ENCODE measurements at places on chromosomes 4 and X.
A peak's percentile ranks its signal among the peaks of the same experiment; 100 is the strongest.

DNA sequence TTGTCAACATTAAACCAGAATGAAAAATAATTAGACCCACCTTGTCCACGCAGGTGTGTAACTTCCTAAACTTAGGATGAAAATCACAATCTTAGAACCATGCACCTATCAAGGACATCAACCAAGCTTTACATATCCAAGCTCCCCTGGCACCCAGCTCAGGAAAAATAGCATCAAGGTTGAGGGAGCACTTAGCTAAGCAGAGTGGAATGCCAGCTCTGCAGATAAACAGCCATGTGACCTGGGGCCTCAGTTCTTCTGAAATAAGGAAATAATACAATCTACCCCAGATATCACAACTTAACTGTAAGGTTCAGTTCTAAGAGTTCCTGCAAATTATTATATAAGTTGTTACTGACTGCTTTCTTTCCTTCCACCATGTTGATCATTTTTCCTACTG lies 64.7 kb downstream of the DHX15 start:
- no peak for DNase-seq

GRCh38 chrX:154840856-154841255 lies 6.4 kb upstream of the SMIM9 start:
- peak; percentile 60 for DNase-seq

GRCh38 chrX:47629419-47630200 lies at the start of gene CFP:
Gene CFP (minus strand): TSS chrX:47629930. CDS start chrX:47629844, 86 bp downstream.
- no peak for DNase-seq

- DNase-seq: no peak
These were observed 9.8 kb downstream of the CAPN6 start for GRCh38 chrX:111260451-111260850.

- DNase-seq: no peak
These were observed 110.2 kb upstream of the MYOZ2 start for GRCh38 chr4:119025420-119025819.

- DNase-seq: no peak
These were observed 529 bp downstream of the DHRSX start for GRCh38 chrX:2500091-2500802.

GRCh38 chrX:153793291-153793690 lies 884 bp downstream of the IDH3G start:
- no peak for DNase-seq

GRCh38 chr4:37762991-37763368 lies 63.5 kb upstream of the PGM2 start:
- peak; percentile 23 for DNase-seq

DNA sequence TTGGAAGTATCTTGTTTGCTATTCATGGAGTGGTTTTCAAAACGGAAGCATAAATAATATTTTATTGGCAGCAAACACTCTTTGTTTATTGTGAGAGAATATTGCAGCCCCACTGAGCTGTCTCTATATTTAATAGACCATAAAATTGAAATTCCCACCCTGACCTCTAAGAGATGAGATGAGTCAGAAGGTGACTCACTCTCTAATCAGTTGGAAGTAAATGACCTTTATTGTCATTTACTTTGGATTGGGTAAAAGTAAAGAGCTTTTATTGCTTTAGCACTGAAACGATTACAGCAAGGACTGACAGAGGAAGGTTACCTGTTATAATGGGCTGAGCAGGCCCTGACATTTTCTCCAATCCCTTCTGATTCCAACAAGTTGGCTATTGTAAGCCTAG lies 55.0 kb downstream of the SYTL5 start:
- peak; percentile 64 for DNase-seq

DNA sequence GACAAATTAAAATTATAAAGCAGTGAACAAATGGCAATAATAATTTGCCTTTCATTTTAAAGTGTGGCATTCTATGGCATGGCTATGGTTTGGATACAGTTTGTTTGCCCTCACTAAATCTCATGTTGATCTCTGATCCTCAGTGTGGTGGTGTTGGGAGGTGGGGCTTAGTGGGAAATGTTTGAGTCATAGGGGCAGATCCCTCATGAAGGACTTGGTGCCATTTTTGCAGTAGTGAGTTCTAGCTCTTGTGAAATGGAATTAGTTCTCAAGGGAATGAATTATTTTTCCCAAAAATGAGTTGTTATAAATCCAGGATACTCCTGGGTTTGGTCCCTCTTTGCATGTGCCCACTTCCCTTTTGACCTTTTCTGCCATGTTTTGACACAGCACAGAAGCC lies 181.4 kb downstream of the AMELX start:
- no peak for DNase-seq

- DNase-seq: no peak
These were observed 44.6 kb upstream of the MAGEC2 start for GRCh38 chrX:142249721-142250120.

GRCh38 chrX:48741834-48742233 lies 19.7 kb upstream of the GLOD5 start:
- DNase-seq: no peak

DNA sequence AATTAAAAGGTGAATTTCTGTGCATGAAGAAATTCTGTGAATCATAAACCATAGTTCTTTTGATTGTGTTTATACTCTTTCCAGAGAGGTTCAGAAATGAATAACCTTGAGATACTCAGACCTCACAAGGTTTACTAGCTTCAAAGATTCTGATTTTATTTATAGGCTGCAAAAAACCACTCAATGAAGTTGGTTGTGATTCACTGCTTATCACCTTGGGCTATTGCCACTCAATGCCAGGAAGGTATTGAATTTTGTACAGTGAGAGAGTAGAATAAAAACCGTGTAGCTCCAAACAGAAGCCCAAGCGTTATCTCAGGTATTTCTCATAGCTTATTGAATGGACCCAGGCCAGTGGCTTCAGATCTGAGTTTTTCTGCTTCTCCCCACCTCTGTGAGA lies 118.7 kb downstream of the FHIP1A start:
- DNase-seq: no peak

GRCh38 chr4:94826206-94826605 lies 68.5 kb downstream of the BMPR1B start:
- DNase-seq: peak; percentile 69

- peak; percentile 17 for DNase-seq
These were observed 101.2 kb downstream of the ZNF674 start for GRCh38 chrX:46444011-46444410.

GRCh38 chr4:182883351-182883750 lies 33.8 kb downstream of the DCTD start:
- no peak for DNase-seq

DNA sequence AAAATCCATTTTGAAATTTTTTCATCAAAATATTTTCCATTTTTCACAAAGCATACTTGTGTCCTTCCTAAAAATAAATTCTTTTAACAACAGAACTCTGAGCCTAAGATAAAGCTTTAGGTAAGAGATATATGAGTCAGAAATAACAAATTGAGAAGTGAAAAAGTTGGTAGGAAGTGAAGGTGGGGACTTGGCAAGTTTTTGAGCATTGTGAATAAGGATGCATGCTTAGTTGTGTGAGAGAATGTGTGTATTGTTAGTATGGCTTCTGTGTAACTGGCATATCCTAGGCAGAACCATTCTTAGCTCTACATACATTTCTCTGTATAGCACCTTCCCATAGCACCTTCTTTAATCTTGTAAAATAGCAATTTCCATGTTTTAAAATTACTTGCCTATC lies 6.8 kb downstream of the ASB5 start:
- DNase-seq: no peak

DNA sequence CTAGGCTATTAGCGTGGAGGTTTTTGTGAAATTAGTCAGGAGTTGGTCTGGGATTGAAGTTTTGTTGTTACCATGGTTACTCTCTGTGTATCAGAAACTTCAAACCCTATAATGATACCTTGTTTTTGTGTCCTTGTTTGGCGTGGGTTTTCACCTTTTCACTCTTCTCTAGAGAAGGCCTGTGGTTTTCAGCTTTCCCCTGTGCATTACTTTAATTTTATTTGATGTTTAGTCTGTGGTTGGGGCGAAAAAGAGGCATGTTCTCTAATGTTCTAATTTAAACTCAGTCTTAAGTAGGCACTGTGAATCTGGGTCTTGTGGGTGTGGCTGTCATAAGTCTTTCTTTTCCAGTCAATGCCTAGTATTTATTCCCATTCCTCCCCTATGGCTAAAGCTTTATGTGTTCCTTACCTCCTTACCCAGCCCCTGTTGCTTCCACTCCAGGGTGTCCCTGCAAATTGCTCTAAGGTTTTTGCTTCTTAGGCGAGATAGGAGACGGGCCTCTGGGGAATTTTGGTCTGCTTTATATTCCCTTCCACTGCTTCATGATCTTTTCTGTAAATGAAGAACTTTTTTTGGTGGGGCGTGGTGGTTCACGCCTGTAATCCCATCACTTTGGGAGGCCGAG lies 326.3 kb upstream of the ZCCHC13 start:
- DNase-seq: peak; percentile 10

DNA sequence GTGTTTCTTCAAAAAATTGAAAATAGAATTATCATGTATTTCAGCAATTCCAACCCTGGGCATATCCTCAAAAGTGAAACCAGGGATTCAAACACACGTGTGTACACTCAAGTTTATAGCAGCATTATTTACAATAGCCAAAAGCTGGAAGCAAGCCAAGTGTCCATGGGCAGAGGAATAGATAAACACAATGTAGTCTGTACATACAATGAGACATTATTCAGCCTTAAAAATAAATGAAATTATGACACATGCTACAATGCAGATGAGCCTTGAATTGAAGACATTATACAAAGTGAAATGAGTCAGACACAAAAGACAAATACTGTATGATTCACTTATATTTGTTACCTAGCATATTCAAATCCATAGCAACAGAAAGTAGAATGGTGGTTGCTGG lies 853.4 kb downstream of the STIM2 start:
- DNase-seq: peak; percentile 72

GRCh38 chrX:133307637-133308498 lies 89.7 kb upstream of the TFDP3 start:
- no peak for DNase-seq

- no peak for DNase-seq
These were observed 31.4 kb upstream of the CHRNA9 start for GRCh38 chr4:40303751-40304150.

Data from NCI-H69 (cell line).